ENCODE measurements at places on chromosomes 2 and 18.

DNA sequence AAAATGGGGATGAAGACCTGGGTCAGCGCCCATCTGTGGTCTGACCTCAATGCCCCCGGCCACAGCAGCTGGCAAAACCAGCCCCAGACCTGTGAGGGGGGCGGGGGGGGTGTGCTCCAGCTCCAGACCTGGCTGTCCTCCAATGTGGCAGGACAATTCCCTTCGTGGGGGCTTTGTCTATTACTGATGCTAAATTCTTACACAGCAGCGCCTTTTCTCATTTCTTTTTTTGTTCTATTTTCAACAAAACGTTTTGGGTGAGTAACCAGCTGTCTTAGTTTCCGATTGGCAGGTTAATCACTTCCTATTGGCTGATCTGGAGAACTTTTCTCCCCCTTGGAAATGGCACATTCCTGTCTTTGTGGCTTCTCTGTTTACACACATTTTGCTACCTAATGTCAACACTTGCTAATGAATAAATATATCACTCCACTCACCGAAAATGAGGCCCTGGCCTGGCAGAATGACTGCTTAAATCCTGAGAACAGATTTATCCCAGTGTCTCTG is 4.4 kb downstream of the SMAD7 start:
- no peak for DNase-seq

GRCh38 chr2:227881866-227882517 is 10.6 kb downstream of the DAW1 start:
- DNase-seq = no peak

DNA sequence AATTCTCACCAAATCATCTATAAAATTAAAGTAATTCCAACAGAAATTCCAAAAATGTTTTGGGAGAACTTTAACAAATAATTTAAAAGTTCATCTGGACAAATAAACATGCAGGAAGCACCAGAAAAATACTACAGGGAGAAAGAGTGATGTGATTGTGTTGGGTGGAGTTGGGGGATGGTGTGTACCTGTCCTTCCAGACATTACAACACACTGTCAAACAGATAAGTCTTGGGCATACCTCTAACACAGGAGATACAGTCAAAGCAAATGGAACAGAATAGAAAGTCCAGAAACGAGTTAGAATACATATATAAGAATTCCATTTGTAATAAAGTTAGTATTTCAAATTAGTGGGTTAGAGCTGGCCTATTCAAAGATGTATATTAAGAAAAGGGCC is 22.6 kb downstream of the METTL8 start:
- DNase-seq = no peak

- DNase-seq = no peak
Measured at GRCh38 chr2:102337481-102338386, 17.9 kb upstream of the IL18R1 start.

DNA sequence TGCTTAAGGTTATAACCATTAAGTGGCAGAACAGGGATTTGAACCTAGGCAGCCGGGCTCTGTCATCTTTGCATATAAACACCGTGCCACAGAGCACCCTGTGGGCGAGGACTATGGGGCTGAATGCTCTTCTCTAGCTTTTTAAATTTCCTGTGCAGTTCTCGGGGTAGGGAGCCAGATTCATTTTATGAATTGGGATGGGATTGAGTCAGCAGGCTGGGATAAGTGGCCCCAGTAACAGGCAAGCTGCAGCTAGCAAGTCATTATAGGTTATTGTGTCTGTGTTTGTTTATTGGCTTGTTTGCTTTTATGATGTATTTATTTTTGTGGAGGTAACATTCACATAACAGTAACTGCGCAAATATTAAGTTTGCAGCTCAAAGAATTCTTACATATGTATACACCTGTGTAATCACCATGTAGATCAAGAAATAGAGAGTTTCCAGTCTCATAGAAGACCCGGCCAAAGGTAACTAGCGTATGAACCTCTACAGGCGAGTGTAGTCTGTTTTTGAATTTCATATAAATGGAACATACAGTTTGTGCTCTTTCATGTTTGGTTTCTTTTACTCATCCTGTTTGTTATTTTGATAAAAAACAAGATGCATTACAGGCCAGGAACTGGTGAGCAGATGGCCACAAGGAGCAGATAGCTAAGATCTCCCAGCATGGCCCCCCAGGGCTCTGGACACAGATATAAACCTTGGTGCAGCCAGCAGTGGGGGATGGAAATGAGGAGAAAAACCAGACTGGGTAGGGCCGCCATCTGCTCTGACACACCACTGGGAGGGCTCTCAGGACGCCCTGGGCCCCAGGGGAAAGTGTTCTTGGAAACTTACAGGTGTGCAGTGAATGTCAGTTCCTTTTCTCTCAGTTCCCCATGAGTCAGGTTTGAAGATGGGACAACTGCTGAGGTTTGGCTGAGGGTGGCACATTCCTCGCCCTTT is 49.2 kb upstream of the GPR155 start:
- DNase-seq = no peak

DNA sequence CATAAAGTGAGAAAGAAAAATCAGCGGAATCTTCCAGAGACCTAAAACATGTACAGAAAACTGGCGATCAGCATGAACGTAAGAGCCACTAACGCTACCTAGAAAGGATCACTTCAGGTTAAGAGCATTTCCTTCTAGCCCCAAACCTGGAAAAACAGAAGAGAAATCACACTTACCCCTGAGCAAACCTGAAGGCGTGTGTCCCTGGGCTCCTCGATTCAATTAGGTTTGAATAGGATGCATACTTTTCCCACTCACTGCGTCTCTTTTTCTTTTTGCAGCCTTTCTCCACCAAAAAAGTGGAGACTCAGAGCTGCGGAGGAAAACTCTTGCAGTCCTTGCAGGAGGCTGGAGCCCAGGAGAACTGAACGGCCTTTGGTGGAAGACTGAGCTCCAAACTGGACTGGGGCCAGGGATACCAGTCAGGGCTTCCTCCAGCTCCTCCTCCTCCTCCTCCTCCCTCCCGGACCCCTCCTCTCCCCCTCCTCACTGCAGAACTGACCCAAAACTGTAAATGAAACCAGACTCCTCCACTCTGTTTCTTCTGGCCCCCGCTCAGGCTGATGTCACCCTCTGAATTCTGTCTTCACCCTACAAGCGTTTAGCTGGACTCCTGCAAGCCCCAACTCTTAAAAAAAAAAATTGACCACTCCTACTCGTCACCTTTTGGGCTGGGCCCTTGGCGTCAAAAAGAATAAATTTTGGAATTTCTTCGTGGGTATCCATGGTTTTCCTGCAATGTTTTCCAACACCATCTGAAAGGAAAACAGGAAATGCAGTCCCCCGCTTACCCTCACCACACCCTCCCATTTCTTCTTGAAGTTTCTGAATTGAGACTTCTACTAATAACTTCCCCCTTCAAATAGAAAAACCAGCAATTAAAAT is at the start of gene COL6A3:
Gene COL6A3 (minus strand): TSS at position 388 of the 885 bp plus-strand sequence. CDS start 17,347 bp downstream, outside the sequence.
- no peak for DNase-seq

DNA sequence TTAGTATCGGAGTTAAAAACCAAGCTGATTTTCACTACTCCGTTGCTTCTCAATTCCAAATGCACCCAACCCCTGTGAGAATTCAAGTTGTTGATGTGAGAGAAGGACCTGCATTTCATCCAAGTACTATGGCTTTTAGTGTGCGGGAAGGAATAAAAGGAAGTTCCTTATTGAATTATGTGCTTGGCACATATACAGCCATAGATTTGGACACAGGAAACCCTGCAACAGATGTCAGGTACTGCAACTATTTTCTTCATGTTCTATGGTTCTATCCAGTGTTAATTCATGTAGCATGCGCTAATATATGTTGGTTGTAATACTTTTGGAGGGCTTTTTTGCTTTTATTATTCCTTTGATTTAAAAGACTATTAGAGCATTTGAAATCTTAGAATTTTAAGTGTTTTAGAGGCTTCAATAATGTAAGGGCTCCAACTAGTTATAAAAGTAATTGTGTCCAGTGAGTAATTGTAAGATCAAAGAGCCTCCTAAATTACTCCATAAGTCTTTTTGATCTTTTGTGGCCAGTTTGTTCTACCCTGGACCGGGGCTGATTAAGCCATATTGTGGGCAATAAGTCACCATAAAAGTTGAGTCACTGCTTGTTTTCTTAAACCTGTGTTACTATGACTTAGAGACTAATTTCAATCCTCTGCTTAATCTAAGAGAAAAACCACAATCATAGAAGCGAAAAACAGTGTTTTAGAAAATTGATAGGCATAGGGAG is 22.9 kb downstream of the DSG4 start:
- DNase-seq = no peak

DNA sequence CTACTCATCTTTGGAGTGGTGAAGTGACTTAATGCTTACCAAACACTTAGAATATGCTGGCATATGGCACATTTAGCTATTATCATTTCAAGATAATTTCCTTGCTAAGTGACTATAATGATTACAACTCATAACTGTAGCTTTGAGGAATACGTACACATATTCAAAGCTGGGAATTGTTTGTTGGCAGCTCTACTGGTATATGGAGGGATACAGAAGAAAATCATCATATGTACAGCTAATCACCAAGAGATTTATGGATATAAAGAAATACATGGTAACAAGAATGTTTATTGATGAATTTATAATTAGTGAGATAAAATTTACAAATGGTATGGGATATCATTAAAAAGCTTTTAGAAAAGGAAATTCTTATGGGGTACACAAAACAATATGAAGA is 207.2 kb downstream of the GALNT13 start:
- no peak for DNase-seq

DNA sequence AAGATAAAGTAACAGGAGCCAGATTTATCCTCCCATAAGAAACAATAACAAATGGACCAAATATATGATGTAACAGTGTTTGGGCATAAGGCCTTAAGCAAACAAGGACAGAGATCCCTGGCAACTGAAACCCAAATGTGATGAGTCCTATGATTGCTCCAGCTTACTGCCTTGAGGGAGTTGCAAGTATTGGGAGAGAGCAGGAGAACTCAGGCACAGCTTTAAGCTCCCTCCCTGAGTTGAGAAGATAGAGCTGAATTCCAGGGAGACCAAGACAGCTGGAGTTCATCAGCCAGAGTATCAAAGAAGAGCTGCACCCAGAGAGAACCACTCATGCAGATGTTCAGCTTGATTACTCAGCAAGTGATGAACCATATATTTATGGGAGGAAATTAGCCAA is 814.5 kb upstream of the RAB6C start:
- no peak for DNase-seq

- DNase-seq = no peak
Measured at GRCh38 chr18:76564117-76564516, 69.1 kb upstream of the ZNF516 start.

- DNase-seq = no peak
Measured at GRCh38 chr18:49944663-49945062, 131.3 kb upstream of the ACAA2 start.

DNA sequence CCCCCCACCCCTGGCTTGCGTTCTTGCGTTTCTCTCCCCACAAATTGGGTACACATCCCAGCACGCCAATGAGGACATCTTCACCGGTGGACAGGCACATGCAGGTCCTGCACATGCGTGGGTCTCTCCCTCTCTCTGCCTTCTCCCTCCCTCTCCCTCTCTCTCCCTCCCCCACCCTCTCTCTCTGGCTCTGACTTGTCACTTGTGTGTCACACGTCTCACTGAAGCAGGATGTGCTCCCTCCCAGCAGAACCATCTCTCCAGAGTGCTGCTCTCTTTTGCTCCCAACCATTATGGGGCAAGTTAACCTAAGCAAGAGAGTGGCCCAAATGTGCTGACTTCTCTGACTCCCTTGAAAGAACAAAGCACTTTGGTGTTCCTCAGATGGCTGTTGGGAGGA is 120.8 kb upstream of the CAB39 start:
- no peak for DNase-seq

DNA sequence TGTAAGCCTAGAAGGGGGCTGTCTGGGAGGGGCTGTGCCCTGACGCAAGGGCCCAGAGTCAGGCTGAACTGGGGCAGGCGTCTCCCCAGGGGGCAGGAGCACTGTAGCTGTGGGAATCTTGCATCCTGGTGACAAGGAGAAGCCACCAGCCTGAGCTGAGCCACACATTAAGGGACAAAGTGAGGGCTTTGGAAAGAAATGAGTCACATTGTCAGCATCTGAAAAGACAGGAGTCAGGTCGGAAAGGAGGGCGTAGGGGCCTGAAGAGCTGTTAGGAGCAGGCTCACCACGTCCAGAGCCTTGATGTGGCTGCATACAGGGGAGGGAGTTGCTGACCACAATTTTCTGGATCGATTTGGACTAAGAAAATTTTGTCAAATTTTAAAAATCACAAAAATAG is 298.6 kb downstream of the CYP26B1 start:
- no peak for DNase-seq

DNA sequence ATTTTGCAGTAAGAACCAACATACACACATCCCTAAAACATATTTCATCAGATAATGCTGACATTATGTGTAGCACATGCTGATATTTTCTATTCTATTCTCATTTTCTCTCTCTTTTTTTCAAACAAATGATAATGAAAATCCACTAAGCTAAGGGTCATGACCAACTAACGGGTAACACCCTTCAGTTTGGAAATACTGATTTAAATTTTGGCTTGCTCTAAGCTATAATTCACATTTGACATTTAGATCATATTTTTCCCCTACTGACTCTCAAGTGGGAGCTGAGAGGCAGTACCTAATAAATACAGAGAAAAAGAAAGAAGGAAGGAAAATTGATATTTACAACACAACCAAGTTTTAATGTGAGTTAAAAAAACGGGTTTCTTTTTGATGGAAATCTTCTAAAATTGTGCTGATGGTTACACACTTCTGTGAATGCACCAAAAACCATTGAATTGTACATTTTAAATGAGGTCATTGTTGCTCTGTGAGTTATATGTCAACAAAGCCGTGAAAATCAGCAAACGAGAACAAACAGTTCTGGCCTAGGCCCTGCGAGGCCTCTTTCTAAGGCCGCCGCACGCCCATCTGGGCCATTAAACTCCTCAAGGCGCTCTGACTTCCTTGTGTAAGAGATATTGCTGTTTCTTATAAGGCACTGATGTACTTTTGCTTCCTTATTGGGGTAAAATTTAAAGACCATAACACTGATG is 124.2 kb downstream of the GALR1 start:
- DNase-seq = no peak

DNA sequence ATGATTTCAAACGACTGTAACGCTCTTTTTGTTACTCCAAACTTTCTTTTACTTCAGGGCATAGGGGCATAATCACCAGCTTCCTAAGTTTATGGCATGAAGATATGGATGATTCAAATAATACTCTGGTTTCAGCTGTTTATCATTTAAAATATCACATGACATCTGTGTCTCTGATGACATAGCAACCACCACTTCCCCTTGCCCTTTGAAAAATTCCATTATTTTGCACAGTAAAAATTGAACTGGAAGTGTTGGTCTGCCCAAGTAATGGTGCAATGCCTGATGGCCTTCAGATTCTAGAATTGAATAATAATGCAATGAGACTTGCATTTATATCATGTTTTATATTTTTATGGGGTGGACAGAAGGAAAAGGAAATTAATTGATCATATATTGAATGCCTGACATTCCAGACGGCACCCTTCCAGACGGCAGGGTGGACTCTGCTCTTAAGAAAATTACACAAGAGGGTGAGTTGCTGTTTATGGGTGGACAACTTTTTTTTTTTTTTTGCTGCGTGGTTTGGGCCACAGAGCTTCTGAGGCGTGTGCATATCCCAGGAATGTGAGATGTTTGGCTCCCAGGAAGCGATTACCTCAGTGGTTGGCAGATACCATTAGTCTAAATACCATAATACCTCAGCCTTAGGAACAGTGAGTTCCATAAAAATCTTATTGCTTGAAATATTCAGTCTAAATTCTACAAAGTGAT is 101.7 kb upstream of the ZNF521 start:
- no peak for DNase-seq

- DNase-seq = no peak
Measured at GRCh38 chr2:230821991-230822520, 42.7 kb upstream of the ITM2C start.

Measured in activated CD4-positive, alpha-beta T cell treated with anti-CD3 and anti-CD28 coated beads, Interleukin-2, amount 50 U/mL, for 4 hours (primary cell).